A673 (cell line): ENCODE measurements at places on chromosomes 3 and 15. TPM values are rescaled to one million over a fixed set of nuclear protein-coding genes. Genes with fewer than 3 reads are reported as not detected.

GRCh38 chr3:38454884-38455638, 1.4 kb downstream of the ACVR2B start:
- H3K36me3 ChIP-seq = no peaks in the 10 kb centered on the region
- no peaks in the 10 kb centered on the region for H3K4me1 ChIP-seq
- H3K27me3 ChIP-seq = no peaks in the 10 kb centered on the region
- peak overlapping the region; percentile 63 for H3K4me3 ChIP-seq

DNA sequence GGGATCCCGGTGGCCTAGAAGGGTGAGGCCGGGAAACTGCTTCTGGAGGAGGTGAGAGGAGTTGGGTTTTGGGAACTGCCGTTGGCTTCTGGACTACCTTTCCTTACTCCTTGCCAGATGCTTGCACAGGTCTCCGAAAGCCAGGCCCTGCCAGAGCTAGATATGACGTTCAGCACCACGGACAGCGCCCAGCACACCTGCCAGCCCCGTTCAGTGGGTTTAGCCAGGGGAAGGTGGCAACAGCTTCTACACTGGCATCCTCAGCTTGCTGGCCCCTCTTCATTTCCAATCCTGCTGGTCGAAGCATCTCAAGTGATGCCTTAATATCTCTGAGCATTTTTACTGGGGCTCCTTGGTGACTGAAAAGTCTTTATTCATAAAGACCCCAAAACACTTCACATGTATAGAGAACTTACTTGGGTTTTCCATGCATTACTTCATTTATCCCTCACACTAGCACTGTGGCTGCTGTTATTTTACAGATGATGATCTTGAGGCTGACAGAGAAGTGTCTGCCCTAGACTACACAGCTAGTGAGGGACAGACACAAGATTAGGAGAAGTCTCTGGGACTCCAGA, 21.9 kb downstream of the HCN4 start:
- H3K4me1 ChIP-seq = no peaks in the 10 kb centered on the region
- peaks cover 15% of the 10 kb centered on the region for H3K27me3 ChIP-seq
- H3K36me3 ChIP-seq = no peaks in the 10 kb centered on the region
- DNase-seq = peak; percentile 49

DNA sequence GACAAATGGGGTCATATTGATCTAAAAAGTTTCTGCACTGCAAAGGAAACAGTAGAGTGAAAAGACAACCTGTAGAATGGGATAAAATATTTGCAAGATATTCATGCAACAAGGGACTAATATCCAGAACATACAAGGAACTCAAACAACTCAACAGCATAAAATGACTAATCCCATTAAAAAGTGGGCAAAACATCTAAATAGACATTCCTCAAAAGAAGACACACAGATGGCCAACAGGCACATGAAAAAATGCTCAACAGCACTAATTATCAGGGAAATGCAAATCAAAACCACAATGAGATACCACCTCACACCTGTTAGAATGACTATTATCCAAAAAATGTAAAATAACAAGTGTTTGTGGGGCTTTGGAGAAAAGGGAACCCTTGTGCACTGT, 8.8 kb downstream of the SLC12A8 start:
- no peaks in the 10 kb centered on the region for H3K4me1 ChIP-seq
- no peak overlapping the region for H3K27ac ChIP-seq
- no peak for DNase-seq

- peaks cover 29% of the 10 kb centered on the region for H3K4me1 ChIP-seq
- no peak overlapping the region for H3K4me3 ChIP-seq
- no peak overlapping the region for H3K27ac ChIP-seq
- no peak for DNase-seq
Observed at GRCh38 chr3:98763819-98764418, 779 bp downstream of the ST3GAL6 start.

DNA sequence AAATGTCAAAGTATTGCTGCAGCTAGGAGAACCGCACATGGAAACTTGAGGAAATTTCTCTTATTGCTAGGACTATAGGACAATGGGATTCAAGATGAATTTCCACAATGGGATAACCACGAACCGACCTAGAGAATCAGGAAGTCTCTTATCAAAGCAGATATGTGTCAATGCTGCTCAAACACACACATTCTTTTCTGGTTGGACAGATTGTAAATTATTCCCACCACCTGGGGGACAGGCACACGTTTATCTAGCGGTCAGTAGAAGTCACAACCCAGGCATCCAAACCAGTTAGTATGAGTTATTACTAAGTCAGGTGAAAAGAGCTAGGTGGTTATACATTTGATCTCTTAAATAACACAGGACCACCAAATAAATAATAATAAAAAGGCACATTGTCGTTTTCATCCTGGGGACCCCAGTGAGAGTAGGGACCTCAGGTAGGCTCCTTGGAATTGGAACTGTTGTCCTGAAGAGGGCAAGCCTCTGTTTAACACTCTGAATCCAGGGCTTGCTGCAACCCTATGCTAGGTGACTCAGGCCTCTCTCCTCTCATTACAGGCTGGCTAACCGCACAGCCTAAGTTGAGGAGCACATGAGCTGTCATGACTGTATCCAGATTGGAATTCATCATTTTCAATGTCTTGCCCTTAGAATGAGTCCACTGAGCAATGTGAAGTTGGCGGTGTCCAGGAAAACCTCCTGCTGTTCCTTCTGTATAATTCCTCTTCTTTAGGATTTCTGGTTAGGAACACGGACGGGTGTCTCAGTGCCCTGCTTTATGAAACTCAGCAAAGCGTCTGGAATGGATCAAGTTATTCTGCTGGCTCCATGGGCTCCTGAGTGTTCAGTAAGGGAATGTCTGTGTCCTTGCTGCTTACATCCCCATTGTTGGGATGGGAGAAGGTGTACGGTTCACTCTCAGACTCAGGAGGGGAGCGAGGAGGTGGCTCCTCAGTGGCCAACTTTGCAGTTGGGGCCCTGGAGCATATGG, 59.0 kb downstream of the CLEC3B start:
- no peak overlapping the region for H3K4me3 ChIP-seq
- H3K4me1 ChIP-seq = no peaks in the 10 kb centered on the region
- no peaks in the 10 kb centered on the region for H3K36me3 ChIP-seq
- DNase-seq = peak; percentile 47
- no peaks in the 10 kb centered on the region for H3K27me3 ChIP-seq

DNA sequence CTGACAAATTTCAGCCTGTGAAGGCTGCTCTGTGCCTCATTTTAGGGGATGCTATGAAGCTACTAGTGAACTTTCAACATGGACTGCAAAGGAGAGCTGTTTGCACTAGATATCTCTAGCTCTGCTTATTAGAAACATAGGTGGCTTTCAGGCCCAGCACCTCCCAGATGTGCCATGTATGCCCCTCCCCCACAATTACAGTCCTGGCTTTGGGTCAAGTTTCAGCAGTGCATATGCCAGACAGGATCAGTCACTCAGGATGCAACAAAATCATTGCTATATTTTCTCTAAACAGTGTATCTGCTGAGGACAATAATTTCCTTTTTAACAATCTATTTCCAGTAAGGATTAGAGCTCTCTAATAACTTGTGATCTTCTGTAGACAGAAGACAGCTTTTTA, 178.8 kb upstream of the STAC start:
- no peak for DNase-seq
- no peaks in the 10 kb centered on the region for H3K36me3 ChIP-seq
- no peak overlapping the region for H3K27ac ChIP-seq

DNA sequence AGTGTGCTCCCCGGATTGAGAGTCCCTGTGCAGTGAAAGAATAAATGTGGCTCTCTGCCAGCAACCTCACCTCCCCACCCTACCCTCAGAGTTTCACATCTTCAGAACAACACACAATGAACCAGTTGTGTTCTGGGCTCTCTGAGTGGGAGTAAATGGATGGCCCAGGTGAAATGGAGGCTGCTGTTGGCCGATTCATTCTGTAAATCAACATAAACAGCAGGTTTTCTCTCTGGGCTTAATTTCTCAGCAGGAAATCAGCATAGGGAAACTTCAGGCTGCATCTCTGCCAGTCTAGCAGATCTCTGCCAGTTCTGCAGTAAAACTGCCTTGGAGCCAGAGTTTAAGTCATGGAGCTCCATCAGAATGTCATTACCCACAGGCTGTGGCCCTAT, 54.6 kb upstream of the FURIN start:
- no peak overlapping the region for H3K27ac ChIP-seq
- no peaks in the 10 kb centered on the region for H3K27me3 ChIP-seq
- no peak for DNase-seq

DNA sequence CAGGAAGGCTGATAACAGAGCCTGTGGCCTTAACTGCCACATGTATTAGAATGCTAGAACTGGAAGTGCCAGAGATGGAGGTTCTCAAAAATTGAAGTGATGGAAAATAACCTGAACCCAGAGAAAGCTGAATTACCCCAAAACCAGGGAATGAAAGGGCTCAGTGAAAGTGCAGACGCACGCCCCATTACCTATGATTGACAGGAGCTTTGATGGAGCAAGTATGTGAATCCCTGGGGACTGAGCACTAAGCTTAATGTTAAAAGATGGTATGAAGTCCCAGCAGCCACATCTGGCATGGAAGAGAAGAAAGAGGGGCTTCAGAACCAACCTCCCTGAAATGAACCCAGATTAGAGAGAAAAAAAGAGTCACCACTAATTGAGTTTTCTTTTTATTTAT, 118.4 kb upstream of the FHIT start:
- DNase-seq = no peak
- H3K4me1 ChIP-seq = no peaks in the 10 kb centered on the region
- no peak overlapping the region for H3K4me3 ChIP-seq
- H3K36me3 ChIP-seq = no peaks in the 10 kb centered on the region

DNA sequence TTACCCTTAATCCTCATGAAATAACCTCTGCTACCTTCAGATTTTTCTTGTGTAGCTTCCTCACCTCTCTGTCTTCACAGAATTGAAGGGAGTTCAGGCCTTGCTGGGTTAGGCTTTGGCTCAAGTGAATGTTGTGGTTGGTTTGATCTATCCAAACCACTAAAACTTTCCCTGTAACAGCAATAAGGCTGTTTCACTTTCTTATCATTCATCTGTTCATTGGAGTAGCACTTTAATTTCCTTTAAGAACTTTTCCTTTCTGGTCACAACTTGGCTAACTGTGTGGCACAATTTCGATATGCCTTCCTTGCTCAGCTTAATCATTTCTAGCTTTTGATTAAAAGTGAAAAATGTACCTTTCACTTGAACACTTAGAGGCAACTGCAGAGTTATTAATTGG, 129.8 kb downstream of the NR1I2 start:
- peaks cover 8% of the 10 kb centered on the region for H3K36me3 ChIP-seq
- no peak overlapping the region for H3K27ac ChIP-seq
- H3K4me1 ChIP-seq = no peaks in the 10 kb centered on the region
- no peak overlapping the region for H3K4me3 ChIP-seq
- no peaks in the 10 kb centered on the region for H3K27me3 ChIP-seq

DNA sequence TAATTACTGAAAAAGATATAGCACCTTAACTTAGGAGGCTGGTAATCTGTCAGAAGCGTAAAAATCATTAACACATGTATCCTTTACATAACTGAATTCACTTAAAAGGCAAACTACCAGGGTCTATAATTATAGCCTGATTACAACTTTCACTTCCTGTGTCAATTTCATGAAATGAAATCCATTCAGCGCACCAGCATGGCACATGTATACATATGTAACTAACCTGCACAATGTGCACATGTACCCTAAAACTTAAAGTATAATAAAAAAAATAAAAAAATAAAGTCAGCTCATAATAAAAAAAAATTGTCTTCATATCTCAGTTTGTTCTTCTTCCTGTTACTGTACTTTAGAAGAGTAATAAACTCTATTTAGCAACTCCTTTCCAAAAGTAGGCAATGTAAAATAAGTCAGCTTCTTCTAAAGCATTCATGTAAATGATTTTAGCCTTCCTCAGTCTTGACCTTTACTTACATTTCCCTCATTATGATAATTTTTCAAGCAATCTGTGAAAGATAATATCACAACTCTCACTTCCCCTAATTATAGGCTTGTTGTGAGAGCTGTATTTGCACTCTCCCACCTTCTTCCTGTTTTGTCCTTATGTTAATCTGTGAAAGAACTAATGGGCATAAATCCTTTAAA, 50.1 kb downstream of the KBTBD8 start:
- no peak overlapping the region for H3K4me3 ChIP-seq
- H3K27me3 ChIP-seq = no peaks in the 10 kb centered on the region
- H3K4me1 ChIP-seq = no peaks in the 10 kb centered on the region

DNA sequence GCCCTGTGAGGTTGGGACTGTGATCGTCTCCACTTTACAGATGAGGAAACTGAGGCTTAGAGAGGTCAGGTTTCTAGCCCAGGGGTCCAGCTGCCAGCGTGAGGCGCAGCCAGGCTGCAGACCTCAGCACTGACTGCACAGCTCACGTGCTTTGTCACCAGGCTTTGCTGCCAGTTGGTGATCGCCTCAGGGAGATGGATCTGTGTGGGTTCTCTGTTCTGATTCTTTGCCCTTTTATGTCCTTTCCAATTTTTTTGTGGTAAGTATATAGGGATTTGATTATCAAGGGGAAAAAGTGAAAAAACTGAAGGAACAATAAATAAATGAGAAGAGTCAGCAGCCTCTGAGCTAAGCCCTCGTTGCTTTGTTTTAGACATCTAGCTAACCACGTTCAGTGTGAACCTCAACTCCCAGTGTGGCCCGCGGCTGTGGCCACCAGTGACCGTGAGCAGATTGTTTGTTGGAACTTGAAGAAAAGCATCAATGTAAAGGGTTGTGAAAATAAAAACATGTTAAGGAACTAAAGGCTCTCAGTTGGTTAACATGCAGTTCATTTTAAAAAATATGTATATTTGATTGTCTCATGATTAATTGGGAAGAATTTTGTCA, 117.6 kb downstream of the PDE8A start:
- peaks cover 27% of the 10 kb centered on the region for H3K36me3 ChIP-seq
- no peak overlapping the region for H3K4me3 ChIP-seq
- H3K27me3 ChIP-seq = no peaks in the 10 kb centered on the region
- H3K4me1 ChIP-seq = no peaks in the 10 kb centered on the region
- no peak overlapping the region for H3K27ac ChIP-seq

DNA sequence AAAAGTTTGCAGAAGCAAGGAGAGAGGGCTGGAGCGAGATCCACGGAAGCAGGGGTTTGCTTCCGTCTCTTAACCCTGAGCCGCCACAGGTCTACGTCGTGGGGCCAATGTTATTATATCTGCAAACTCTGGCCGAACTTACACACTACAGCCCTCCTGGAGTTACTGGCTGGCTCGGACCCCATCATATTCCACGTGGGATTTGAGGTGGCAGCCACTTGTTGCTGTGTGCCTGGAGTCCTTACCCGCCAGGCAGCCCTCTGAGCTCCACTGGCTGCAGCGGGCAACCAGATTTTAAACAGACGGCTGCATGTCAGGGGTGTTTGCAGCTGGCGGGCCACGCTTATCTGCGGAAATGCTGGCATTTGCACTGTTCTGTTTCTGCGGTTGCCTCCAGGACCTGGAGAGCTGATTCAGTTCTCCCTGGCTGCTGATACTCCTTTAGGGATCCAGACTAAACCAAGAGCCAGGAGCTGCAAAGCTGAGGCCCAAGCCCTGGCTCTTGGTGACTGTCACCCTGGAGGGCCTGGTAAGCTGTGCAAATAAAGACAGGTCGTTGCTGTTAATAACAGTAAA, 34.7 kb downstream of the TM2D3 start:
- no peaks in the 10 kb centered on the region for H3K36me3 ChIP-seq
- no peak overlapping the region for H3K4me3 ChIP-seq
- H3K27me3 ChIP-seq = no peaks in the 10 kb centered on the region

Gene IL17RB
- not detected in 2 replicates for total RNA-seq

Gene TTLL13
- 0.33 TPM in 1 of 2 replicates, not detected in the other for total RNA-seq

Gene SLC28A1
- not detected in 2 replicates for total RNA-seq

Gene OR5H1
- total RNA-seq = not detected in 2 replicates
